ENCODE measurements at places on chromosomes 5 and 9.

DNA sequence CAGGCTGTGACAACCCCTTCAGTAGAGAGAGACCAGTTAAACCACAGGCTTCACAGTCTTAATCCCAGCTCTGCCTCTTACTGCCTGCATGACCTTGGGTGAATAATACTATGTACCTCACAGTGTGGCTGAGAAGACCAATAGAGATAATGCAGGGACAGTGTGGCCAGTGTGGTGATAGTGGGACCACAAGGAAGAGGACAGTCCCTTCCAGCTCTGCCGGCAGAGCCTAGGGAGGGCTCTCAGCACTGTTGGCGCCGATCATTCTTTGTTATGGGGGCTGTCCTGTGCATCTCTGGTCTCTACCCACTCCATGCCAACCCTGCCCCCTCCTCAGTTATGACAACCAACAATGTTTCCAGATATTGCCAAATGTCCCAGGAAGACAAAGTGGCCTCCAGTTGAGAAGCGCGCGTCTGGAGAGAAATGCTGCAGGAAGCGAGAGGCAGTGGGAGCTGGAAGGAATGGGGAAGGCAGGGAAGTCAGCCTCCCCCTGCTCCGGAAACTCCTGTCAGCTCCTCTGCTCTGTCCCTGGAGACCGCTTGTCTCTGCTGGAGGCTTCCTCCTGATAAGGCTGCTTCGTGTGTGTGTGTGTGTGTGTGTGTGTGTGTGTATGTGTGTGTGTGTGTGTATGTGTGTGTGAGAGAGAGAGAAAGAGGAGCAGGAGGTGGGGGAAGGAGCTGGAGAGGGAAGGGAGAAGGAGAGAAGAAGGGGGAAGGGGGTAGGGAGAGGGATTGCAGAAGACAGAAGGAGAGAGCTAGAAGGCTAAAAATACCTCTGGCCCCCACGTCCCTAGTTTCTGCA lies 31.8 kb upstream of the FABP6 start:
- no peak for DNase-seq

GRCh38 chr5:14174230-14174636 lies 31.1 kb downstream of the TRIO start:
- peak; percentile 66 for DNase-seq

DNA sequence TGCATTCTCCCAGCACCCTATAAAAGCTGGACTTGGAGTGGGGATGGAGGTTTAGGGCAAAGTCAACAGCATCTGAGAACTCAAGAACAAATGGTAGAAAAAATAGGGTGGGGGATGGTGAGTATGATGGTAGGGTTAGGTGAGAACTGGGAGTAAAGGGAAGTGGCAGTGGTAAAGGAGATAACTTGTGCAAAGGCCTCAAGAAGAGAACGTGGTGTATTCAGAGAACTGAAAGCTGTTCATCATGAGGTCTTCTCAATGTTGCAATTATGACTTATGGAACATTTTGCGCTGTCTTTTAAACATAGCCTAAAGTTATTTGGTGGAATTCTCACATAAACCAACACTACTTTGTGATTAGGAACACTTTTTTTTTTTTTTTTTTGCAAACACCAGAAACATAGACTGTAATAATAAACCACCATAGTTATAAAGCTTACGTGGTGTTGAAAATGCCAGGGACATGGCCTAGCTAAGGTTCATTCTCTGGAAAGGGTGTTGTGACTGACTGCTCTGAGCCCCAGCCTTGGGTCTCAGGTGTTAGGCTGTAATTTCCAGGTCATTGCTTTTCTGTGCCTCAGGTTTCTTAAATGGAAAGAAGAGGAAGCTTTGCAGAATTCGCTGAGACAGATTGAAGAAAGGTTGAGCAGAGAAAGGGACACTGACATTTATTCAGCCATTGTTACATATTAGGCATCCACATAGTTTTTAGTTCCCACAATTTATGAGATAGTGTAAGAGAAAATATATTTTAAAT lies 19.2 kb upstream of the TXNDC8 start:
- DNase-seq = no peak

GRCh38 chr5:36690041-36690961 lies 83.9 kb downstream of the SLC1A3 start:
- DNase-seq = peak; percentile 88

DNA sequence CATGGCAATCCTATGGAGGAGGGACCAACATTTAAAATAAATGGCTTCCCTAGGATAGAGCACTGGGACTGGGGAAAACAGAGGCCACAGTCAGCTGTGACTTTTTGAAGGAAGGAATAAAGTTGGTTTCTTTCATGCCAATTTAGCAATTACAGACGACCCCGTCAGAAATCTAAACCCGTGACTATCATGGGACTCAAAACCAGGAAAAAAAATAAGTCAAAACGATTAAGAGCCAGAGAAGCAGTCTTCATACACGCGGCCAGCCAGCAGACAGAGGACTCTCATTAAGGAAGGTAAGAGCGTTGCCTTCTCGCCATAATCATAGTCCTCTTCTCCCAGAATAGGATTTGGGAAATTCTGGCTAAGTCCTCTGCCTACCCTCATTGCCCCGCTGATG lies at the start of gene MLANA:
MLANA (plus strand) TSS at position 249 of the 400 bp plus-strand sequence. CDS start 1,586 bp downstream, outside the sequence.
- DNase-seq = no peak

- no peak for DNase-seq
Observed at GRCh38 chr5:112795342-112795741, 57.7 kb downstream of the APC start.

All from kidney tubule cell (primary cell).